ENCODE measurements at places on chromosomes 6 and 20.

DNA sequence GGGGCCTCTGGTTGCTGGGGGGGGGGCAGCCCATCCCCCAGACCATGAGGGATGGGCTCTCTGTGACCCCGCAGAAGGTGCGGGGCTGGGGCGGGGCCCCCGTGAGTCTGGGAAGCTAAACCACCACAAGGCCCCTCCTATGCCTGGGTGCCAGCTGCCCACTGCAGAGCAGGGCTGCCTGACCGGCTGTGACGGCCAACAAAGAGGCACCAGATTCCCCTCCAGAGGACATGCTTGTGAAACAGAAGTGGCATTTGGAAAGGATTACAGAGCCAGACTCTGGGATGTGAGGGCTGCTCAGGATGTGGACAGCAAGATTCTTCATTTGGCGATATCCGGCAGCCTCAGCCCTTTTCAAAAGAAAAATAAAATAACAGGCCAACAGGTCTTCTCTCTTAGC is 16.5 kb upstream of the NTSR1 start:
- DNase-seq = no peak

DNA sequence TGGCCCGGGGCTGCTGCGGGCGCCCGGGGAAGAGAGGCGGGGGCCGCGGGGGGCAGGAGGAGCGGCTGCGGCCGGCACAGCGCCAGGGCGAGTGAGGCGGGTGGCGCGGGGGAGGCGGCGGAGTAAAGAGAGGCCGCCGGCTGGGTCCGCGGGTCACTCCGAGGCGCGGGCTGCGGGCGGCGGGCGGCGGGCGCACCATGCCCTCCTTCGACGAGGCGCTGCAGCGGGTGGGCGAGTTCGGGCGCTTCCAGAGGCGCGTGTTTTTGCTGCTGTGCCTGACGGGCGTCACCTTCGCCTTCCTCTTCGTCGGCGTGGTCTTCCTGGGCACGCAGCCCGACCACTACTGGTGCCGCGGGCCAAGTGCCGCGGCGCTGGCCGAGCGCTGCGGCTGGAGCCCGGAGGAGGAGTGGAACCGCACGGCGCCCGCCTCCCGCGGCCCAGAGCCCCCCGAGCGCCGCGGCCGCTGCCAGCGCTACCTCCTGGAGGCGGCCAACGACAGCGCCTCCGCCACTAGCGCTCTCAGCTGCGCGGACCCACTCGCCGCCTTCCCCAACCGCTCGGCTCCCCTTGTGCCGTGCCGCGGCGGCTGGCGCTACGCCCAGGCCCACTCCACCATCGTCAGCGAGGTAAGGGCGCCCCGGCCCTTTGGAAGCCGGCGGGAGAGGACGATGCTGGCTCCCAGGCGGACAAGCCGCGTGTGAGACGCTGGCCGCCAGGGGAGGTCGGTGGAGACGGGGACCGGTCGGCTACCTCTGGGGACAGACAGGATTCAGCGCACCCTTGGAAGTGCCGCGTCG is at the start of gene SLC22A3:
TSS of gene SLC22A3 (plus strand) at position 156 of the 797 bp plus-strand sequence. CDS start at position 198, 42 bp downstream.
- DNase-seq = no peak

- no peak for DNase-seq
Measured at GRCh38 chr20:7500231-7500663, 440.0 kb downstream of the HAO1 start.

DNA sequence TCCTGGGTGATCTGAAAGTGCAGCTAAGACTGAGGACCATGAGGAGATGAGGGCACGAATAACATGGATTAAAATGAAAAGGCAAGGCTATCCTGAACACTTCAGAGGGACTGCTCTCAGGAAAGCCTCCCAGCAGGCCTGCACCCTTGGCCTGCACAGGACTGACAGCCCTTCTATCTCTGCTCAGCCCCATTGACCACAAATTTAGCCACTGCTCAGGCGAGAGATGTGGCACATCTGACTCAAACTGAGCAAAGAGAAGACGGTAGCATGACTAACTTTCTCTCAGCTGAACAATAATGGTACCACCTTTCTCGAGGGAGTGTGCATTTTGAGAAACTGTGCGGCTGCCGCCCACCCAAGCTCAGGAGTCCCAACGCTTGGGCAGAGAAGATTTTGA is 257.5 kb downstream of the ADGB start:
- DNase-seq = no peak

GRCh38 chr20:3165473-3166337 is 6.0 kb upstream of the FASTKD5 start:
- DNase-seq = no peak

DNA sequence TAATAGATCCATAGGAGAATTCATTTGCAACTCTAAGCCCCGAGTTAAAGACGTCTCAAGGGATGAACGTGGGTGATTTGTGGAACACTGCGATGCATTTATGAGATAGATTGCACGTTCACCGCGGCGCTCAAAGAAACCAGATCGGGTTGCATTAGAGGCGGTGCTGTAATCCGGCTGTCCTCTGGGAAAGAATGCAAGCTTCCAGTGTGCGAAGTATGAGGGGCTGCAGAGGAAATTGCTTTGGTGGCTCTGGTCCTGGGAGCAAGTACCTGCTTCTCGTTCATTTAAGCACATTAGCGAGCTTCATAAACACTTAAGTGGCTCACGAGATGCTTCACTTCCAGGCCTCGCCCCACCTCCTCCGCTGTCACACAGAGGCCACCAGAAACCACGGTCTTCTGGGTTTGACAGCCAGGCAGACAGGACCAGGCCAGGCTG is 182.3 kb downstream of the CDH4 start:
- DNase-seq = no peak

GRCh38 chr6:38350942-38351341 is 288.8 kb downstream of the BTBD9 start:
- no peak for DNase-seq

DNA sequence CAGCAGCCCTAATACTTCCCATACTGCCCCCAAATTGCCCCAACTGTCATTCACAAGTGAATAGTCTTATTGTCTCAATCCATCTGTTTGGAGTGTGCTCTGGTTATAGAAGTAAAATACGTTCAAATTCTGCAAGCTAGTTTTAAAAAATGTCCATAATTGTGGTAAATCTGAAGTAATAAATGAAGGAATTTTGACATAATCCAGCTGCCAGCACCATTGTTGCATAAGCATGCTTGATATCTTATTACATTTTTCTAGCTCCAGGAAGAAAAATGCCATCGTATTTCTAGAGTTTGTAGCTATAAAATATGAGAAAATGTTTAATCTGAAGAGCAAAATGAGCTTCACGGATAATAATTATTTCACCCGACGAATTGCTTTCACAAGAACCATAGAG is 664.7 kb downstream of the RFPL4B start:
- DNase-seq = no peak

DNA sequence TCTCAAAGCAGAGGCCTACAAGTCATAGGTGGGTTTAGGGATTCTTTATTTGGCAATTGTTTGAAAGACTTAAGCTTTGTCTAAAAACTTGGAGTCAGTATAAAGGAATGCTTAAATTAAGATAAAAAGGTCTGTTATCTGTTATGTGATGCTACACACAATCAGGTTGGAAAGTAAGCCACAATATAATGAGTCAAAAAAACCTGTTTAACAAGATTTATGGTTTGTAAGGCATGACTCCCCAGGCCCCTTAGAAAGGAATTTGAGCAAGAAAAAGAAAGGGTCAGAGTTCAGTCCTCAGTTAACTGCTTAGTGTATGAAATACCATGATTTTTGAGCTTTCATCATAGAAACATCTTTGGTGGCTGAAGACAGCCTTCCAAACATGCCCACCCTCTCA is 66.8 kb upstream of the HMGN3 start:
- no peak for DNase-seq

- DNase-seq = no peak
Measured at GRCh38 chr6:122727244-122727643, 52.3 kb upstream of the FABP7 start.

- no peak for DNase-seq
Measured at GRCh38 chr6:37788259-37788658, 31.3 kb upstream of the ZFAND3 start.

DNA sequence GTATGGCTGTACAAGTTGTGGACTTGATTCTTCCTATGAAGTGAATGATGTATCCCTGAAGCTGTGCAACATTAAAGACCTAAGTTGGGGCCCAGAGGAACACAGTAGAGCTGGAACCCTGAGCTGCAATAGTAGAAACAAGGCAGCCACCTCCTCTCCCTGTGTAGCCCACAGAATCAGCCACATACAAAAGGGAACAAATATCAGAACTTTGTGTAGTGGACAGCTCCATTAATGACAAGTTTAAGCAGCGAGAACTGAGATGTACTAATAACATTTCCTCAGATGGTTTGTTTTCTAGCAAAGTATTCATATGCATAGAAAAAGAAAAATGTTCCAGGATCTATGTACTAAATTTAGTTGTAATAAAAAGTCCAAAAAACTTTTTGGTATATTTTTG is 19.2 kb downstream of the PHACTR1 start:
- no peak for DNase-seq

GRCh38 chr6:170075659-170076223 is 215.1 kb downstream of the DLL1 start:
- DNase-seq = no peak

GRCh38 chr6:12962987-12963386 is 246.4 kb downstream of the PHACTR1 start:
- no peak for DNase-seq

GRCh38 chr6:158709809-158710208 is 60.0 kb downstream of the SYTL3 start:
- no peak for DNase-seq

- peak; percentile 48 for DNase-seq
Measured at GRCh38 chr6:107114213-107114925, 946 bp downstream of the BEND3 start.

GRCh38 chr20:63702751-63703470 is 4.9 kb downstream of the ARFRP1 start:
- no peak for DNase-seq

- no peak for DNase-seq
Measured at GRCh38 chr6:114053791-114054190, 82.8 kb upstream of the HDAC2 start.

GRCh38 chr20:46630306-46630705 is 21.0 kb downstream of the SLC13A3 start:
- no peak for DNase-seq

DNA sequence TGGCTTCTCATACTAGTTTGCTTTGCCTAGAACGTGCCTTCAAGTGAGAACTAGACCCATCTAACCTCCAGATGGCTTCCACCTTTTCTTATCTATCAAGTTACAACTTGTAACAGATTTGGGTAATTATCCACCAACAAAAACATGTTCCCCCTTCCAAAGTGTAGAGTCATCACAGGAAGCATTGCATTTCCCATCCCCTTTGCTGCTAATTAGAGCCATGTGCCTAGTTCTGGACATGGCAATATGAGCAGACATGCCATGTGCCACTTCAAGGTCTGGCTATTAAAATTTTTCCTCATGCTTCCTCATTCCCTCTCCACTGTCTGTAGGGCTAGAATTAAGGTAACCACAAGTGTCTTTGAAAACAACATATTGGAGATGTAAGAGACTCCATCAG is 814.4 kb downstream of the TENT5A start:
- no peak for DNase-seq

DNA sequence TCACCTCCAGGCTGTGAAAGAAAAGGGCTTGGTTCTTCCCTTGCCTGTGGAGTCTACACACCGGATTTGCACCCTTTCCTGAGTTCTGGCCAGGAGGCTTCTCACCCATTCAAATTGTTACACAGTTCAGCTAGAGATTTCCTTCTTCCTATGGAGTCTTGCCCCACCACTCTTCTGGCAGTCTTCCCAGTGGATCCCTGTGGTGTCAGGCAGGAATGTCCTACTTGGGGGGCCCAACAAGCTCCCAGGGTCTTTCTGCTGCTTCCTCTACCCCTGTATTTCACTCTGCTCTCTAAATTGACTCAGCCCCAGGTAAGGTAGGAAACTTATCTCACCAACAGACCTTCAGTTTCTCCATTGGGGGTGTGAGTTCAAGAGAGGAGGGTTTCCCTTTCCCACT is 14.0 kb upstream of the CST9L start:
- DNase-seq = no peak

DNA sequence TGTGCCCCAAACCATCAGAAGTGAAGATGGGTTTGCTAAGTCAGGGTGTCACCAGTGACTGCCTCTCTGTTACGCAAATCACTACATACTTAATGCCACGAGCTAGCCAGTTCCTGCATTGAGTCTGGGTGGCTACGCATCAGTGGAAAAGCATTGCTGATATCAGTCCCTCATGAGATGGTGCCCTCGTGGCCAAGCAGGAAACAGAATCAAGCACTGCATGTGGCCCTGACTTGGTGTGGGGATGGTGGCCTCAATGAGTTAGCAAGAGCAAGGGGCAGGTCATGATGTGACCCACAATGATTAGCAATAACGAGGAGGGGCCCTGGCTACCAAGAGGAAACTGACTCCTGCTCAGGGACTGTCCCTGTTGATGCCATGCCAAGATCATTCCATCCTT is 51.6 kb upstream of the FNDC1 start:
- no peak for DNase-seq

- DNase-seq = no peak
Measured at GRCh38 chr6:162056745-162057144, 670.8 kb downstream of the PRKN start.

GRCh38 chr6:31870385-31870921 is 7.8 kb upstream of the NEU1 start:
- no peak for DNase-seq

DNA sequence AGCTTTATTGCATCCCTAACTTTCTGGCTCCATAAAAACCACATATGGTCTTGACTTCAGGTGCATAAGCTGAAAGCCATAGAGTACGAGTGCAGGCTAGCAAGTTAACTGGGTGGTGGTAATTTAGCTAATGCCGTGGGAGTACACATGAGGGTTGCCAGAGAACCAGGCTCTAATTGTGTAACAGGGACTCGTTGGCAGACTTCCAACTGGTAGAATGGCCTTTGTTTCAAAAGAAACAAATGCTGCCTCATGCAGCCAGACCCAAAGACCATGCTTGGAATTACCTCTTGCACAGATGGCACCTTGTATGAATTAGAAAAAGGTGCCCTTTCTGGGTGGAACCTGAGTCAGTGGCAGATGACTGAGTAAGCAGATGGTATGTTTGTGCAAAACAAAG is 73.2 kb downstream of the LY86 start:
- no peak for DNase-seq

DNA sequence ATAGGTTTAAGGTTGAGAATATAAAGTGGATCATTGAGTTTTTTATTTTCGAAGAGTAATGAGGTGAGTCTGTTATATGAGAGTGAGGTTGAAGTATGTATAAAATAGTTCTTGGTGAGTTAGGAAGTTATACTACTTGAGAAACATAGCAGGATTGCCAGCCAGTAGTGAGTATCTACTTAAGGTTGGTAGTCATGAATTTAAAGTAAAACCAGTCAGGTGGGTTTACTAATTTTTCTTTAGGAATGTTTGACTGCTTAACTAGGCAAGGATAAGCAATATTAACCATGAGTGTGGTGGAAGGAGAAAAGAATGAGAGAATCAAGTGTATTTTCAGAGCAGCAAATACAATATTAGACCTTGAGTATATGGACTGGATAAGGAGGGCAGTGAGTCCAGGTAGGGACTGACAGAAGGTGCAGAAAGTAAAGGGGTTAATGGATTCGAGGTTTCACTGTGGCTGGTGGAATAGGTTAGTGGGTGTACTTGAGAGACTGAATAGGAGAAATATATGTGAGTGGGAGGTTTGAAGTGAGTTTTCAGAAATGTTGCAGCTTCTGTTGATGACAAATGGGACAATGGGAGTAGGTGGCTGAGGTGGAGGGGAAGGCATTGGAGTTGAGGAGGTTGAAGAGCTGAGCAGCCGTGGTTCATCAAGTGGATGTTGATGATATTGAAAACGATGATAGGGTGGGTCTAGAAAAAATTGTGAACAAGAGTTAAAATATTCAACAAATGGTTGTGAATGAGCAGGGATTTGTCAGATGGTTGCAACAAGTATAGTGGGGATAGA is 232.5 kb upstream of the ASCC3 start:
- no peak for DNase-seq

Data from T-helper 2 cell (primary cell).